ENCODE measurements at places on chromosomes 6 and 20.
A peak's percentile ranks its signal among the peaks of the same experiment; 100 is the strongest.

- no peak for DNase-seq
Measured at GRCh38 chr6:109053336-109053735, 41.3 kb downstream of the SESN1 start.

- DNase-seq = no peak
Measured at GRCh38 chr20:18702736-18703135, 110.8 kb upstream of the SCP2D1 start.

GRCh38 chr6:158460602-158461169 lies 99.2 kb upstream of the TMEM181 start:
- DNase-seq = no peak

- DNase-seq = no peak
Measured at GRCh38 chr6:147381712-147382111, 126.8 kb upstream of the SAMD5 start.

DNA sequence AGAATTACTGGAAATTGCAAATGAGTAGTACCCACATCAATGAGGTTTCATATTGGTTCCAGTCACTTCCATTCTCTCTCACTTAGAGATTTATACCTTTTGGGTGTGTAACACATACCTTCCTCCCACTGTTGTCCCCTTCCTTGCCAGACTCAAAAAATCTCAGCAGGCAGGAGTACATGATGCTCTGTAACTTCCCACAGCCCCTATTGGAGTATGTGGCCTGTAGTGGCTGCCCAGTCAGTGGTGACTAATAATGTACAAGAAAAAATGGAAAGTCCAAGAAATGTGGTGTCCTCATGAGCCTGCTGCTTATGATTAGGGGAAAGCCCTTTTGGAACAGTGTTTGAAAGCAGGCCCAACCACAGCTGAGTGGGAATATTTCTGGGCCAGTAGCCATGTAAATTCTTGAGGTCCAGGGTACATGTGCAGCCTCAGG lies 312.0 kb downstream of the ZFAND3 start:
- DNase-seq = no peak

DNA sequence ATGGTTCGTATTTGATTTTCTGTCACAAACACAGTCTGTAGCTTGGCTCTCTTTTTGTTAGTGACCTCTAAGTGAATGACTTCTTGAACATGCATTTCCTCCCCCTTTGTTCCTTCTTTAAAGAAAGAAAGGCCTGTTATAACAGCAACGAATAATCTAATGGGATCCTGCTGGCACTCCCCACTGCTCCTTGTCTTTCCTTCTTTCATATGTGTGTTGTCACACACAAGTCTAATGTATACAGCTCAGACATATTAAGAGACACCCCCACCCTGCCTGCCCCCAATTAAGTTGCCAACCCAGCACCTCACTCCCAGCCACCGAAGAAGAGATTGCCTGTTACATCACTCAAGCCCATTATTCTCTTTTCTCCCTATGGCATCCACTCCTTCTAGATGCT lies 4.9 kb upstream of the SAMD5 start:
- no peak for DNase-seq

- no peak for DNase-seq
Measured at GRCh38 chr6:55423933-55424332, 96.7 kb downstream of the GFRAL start.

- no peak for DNase-seq
Measured at GRCh38 chr20:52004018-52004417, 187.6 kb downstream of the ZFP64 start.

GRCh38 chr6:38350220-38350619 lies 289.5 kb downstream of the BTBD9 start:
- DNase-seq = no peak

- DNase-seq = no peak
Measured at GRCh38 chr20:33460711-33461110, 17.1 kb upstream of the SNTA1 start.

DNA sequence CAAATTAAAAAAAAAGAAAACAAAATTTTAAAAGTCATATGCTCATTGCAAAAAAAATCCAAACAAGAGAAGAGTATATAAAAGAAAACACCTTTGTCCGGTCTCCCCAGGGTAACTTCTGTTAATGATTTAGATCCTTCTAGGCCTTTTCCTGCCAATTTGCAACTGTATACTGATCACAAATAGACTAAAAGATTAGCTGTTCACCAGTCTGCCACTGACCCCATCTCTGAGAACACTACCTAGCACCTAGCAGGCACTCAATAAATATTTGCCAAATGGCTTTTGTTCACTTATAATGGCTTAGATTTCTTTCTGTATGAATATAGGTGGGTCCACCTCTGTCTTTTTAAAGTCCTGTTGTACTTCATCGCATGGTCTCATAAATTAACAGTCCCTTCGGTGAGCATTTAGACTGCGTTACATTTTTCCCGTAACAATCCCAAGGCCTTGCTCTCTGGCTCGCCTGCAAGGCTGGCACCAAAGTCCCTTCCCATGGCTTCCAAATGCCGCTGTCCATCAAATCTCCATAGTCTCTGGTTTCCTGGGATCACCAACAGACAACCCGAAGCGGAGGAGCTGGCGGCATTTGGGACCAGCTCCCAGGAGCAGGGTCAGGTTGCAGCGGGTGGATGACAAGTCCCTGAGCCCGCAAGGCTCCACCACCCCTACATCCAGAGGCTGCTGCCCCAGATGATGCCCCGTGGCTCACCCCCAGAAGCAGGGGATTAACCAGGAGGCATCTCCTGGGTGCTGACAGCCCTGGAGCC lies 11.8 kb downstream of the JPH2 start:
- no peak for DNase-seq

GRCh38 chr6:146851837-146852236 lies 253.1 kb downstream of the ADGB start:
- no peak for DNase-seq

DNA sequence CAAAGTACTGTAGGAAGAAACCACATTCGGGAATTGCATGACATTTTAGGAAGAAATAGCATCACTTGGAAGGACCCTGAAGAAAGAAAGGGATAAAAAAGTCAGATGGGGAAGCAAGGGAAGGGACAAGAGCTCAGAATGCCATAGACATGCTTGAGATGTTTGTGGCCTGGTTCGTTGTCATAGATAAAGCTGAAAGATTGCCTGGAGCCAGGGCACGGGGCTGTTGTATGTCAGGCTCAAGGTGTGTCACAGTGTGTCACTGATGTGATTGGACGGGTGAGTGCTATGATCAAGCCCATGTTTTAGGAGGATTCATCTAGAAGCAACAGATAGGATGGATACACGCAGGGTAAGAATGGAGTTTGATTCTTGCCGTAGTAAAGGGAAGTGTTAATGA lies 216.2 kb upstream of the SOX4 start:
- no peak for DNase-seq

DNA sequence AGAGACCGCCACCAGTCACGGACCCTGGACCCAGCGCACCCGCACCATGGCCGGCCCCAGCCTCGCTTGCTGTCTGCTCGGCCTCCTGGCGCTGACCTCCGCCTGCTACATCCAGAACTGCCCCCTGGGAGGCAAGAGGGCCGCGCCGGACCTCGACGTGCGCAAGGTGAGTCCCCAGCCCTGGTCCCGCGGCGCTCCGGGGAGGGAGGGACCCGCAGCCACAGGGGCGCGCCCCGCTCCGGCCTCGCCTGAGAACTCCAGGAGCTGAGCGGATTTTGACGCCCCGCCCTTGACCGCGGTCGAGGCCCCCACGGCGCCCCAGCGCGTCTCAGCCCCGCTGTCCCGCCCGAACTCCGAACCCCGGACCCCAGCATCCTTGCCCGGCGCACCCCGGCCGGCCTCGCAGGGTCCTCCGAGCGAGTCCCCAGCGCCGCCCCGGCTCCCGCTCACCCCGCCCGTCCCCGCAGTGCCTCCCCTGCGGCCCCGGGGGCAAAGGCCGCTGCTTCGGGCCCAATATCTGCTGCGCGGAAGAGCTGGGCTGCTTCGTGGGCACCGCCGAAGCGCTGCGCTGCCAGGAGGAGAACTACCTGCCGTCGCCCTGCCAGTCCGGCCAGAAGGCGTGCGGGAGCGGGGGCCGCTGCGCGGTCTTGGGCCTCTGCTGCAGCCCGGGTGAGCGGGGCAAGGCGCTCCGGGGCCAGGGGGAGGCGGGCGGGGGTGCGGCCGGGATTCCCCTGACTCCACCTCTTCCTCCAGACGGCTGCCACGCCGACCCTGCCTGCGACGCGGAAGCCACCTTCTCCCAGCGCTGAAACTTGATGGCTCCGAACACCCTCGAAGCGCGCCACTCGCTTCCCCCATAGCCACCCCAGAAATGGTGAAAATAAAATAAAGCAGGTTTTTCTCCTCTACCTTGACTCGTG lies at the start of gene OXT:
Gene OXT, plus strand, starts transcription at position 11 of the 920 bp plus-strand sequence. Its CDS starts 36 bp downstream, at position 47.
- DNase-seq = peak; percentile 57

DNA sequence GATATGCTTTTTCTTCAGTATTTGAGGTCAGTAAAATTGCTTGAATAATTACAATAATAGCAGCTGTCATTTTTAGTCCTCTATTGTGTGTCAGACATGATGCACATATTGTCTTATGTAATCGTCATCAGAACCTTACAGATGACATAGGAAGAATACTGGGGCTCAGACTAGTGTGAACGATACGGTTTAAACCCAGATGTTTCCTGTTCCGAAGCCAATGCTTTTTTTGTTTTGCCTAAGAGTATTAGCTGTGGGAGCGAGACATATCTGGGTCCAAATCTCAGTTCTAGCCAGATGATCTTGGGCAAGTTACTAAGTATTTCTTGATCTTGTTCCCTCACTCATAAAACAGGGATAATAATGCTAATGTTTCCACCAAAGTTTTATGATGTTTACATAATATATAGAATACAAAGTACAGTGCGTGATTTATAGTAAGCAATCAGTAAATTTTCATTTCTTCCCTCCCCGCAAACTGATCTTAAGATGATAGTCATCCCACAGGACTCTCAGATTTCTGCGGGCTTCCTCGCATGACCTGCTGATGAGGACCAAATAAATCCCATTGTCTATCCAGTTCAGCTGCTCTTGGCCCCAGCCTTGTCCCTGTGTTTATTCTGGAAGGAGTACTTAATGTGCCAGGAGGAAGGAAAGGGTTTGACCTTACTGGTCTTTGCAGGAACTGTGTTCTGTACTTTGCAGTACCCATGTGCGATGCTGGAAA lies 98.2 kb downstream of the CAP2 start:
- no peak for DNase-seq

DNA sequence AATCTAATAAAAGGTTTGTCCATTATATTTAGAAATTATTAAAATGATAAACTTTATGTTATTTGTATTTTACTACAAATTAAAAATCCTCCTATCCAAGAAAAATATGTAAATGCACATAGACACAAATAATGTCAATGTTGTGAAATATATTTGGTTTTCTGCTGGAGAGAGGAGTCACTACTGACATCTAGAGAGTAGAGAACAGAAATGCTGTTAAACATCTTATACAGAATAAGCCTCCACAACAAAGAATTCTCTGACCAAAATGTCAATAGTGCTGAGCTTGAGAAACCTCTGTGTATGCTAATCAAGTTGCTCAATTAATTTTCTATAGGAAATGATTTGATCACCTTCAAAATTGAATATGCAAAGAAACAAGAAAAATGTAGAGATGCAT lies 12.4 kb downstream of the HTR1B start:
- DNase-seq = no peak

- peak; percentile 56 for DNase-seq
Measured at GRCh38 chr20:4613718-4614620, 107.7 kb upstream of the PRND start.

DNA sequence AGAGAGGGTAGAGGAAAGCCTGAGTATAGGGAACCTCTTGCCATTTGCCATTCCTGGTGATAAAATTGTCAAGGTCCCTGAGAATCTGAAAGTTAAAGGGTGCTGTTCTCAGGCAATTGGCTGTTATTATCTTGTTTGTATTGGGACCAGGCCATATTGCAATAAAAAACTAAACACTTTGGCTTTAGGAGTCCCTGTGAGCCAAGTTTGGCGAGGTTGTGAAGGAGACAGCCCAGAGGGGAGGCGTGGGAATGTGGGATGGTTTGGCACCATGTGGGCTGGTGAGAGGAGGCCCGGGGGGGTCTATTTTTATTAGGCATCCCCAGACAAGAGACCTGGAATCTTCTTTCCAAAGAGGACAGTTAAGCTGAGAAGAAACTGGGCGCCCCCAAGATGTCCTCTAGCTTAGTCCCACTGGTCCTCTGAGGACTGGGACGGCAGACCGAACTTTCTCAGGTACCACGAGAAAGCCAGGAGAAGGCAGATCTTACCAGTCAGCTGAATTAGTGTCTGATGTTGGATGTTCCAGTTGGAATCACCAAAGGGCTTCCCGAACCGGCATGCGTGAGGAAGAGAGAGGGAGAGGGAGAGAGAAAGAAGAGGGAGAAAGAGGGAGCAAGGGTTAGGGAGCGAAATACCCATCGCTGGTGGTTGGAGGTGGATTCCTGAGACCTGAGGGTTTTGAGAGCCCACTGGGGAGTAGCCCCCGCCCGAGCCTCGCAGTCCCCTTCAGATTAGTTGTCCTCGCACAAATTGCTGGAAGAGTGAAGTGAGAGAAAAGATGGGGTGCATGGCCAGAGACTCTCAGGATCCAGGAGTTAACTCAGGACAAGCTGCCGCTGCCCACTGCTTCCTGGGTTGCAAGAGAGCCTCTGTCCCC lies 24.4 kb downstream of the DYNLT1 start:
- no peak for DNase-seq

GRCh38 chr6:87817183-87817582 lies 115.2 kb upstream of the AKIRIN2 start:
- DNase-seq = no peak

DNA sequence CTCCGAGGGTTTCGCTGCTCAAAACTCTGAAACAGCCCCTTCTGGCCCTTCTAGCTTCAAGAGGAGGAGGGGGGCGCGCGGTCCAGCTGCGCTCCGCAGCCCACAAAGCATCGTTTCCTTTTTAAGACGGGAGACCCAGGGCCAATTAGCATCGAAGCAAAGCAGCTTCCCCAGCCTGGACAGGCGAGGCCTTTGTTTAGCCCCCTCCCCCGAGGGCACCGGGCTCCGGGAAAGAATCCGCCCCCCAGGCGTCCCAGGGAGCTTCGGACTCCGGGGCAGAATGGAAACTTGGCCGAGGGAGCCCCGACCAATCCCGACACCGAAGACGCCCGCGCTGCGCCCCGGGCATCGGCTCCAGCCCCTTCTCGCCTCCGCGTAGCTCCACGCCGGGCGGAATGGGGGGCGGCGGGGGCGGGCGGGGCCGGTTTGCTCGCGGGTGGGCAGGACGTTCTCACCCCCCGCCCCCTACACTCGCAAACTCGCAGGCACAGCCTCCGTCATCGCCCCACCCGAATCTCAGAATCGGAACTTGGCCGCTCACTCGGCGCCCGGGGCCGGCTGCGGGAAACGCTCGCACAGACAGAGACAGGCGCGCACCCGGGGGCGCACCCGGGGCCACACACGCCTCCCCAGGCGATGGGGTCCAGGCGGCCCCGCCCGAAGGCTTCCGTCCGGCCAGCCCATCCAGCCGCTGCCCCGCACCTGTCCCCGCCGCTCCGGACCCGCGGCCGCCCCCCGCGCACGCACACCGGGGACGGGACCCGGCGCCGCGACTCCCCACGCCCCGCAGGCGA lies 628 bp downstream of the NKAIN4 start:
- no peak for DNase-seq

DNA sequence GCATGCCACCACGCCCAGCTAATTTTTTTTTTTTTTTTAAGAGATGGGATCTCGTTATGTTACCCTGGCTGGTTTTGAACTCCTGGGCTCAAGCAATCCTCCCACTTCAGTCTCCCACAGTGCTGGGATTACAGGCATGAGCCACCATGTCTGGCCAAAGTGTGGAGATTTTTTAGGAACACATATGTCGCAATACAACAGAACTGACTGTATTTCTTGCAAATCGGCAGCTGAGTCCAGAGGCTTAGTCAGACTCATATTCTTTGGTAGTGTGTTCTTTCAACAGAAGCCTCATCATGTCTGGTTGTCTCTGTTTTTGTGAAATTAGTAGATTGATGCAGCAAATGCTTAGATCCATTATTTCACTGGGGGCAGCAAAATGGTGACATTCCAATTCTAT lies 23.9 kb upstream of the CD164 start:
- DNase-seq = no peak

- no peak for DNase-seq
Measured at GRCh38 chr6:54386295-54386694, 78.1 kb downstream of the TINAG start.

Data from activated CD8-positive, alpha-beta memory T cell treated with anti-CD3 and anti-CD28 coated beads for 4 hours (primary cell).